Naive B cell (primary cell): ENCODE measurements at places on chromosomes 11 and 22. TPM values are rescaled to one million over a fixed set of nuclear protein-coding genes. Genes with fewer than 3 reads are reported as not detected.

DNA sequence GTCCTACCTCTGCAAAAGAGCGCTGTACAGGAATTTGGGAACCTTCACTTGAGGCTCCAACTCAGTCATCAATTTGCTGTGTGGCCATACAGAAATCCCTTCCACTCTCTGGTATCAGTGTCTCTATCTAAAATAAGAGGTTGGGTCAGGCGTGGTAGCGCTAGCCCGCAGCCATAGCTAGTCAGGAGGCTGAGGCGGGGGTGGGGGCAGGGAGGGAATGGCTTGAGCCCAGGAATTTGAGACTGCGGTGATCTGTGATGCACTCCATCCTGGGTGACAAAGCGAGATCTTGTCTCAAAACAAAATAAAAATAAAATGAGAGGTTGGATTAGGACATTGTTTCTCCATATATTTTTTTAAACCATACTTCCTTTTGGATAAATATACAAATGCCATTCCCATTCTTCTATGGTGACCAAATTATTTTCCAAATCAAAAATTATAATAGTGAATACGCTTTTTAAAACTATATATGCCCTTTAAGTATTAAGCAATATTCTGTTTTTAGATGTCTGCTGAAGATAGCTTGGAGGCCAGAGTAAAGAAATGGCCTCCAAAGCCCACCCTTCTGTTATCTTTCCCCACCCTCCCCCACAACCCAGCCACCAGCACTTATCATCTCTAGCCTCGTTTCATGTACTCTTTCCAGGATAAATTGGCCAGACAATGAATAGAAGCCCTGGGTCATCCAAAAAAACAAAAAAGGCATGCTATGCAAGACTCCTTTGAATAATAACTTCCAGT lies 87.2 kb downstream of the PLEKHA7 start:
- H3K4me3 ChIP-seq, result no peak overlapping the region
- peaks cover 15% of the 10 kb centered on the region for H3K4me1 ChIP-seq
- no peak for DNase-seq
- no peak overlapping the region for H3K27ac ChIP-seq
- H3K27me3 ChIP-seq, result peaks cover 42% of the 10 kb centered on the region

DNA sequence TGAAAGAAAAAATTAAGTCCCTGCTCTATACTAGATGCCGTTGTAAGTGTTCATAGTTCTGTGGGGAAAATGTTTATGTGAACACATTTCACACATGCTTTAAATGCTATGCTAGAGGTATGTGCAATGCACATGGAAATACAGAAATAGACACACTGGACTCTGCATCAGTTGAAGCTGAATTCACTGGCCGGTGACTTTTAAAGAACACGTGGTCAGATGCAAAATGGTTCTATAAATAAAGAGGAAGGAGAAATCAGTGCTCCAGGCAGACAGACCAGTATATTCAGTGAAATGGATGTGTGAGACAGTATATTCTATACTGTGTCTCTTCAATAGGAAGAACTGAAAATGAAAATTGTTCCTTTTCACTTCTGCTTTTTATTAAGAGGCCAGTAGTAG lies 29.9 kb downstream of the TRPC6 start:
- peak; percentile 16 for DNase-seq
- no peaks in the 10 kb centered on the region for H3K27me3 ChIP-seq
- no peak overlapping the region for H3K27ac ChIP-seq

- no peaks in the 10 kb centered on the region for H3K4me1 ChIP-seq
- H3K4me3 ChIP-seq, result no peak overlapping the region
- H3K27me3 ChIP-seq, result no peaks in the 10 kb centered on the region
- H3K27ac ChIP-seq, result no peak overlapping the region
- peaks cover 12% of the 10 kb centered on the region for H3K36me3 ChIP-seq
- no peak for DNase-seq
Measured at GRCh38 chr11:111808063-111808588, 41.9 kb upstream of the PPP2R1B start.

DNA sequence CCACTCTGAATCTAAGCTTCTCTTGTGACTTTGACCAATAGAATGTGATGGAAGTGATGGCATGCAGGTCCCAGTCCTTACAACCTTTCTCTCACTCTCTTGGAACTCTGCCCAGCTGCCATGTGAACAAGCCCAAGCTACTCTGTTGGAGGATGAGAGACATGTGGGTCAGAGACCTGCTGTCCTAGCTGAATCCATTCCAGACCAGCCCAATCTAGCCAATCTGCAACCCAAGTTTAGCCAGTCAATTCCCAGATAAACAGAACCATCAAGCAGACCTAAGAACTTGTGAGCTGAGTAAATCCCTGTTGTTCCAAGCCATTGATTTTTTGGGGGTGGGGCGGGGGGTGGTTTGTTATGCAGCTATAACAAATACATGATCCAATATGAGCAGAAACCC lies 69.2 kb upstream of the GRK3 start:
- no peak overlapping the region for H3K4me3 ChIP-seq
- peaks cover 4% of the 10 kb centered on the region for H3K4me1 ChIP-seq
- no peaks in the 10 kb centered on the region for H3K27me3 ChIP-seq
- no peak overlapping the region for H3K27ac ChIP-seq
- DNase-seq, result no peak

- no peak overlapping the region for H3K27ac ChIP-seq
- peaks cover 32% of the 10 kb centered on the region for H3K27me3 ChIP-seq
- no peak overlapping the region for H3K4me3 ChIP-seq
- H3K36me3 ChIP-seq, result peaks cover 8% of the 10 kb centered on the region
Measured at GRCh38 chr11:83566950-83567349, 280.8 kb upstream of the CCDC90B start.

OR52I1 gene
- polyA plus RNA-seq, result not detected

NLRP14 gene
- not detected for polyA plus RNA-seq

DDI1 gene
- polyA plus RNA-seq, result not detected
